ENCODE measurements at places on chromosomes 5 and 9.

- no peak for DNase-seq
Measured at GRCh38 chr9:133686642-133687575, 50.7 kb downstream of the DBH start.

DNA sequence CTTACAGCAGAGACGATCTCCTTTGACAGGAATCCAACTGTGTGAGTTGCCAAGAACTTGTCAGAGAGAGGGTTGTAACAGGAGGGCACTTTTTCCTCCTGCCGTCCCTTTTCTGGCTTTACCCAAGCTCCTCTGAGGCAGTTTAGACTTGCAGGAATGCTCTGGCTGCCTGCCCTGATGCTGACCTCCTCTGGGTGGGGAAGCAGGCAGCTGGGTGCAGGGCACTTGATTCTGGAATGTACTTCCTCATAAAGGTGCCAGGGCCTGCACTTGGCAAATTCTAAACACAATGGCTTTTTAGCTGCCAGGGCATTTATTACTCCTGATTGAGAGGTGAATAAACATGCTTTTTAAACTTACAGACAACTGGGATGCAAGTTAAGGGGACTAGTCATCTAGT lies 190.4 kb downstream of the EPB41L4A start:
- no peak for DNase-seq

GRCh38 chr5:132296412-132297016 lies 2.3 kb downstream of the SLC22A4 start:
- DNase-seq = no peak

DNA sequence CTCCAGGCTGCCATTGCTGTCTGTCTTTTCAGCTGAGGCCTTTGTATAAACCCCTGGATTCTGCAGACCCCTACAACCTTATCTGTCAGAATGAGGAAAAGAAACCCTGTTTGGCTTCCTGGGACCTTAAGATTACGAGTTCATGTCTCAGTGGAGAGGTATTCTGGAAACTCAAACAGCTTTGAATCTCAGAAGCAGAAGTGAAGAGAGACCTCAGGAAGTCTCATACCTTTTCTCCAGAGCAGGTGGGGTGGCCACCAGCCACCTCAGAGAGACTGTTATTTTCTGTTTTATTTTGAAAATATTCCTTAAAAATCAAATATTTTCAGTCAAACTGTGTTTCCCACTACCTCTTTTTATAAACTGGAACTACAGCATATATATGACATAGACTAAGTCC lies 457.5 kb downstream of the TMEM232 start:
- DNase-seq = no peak

DNA sequence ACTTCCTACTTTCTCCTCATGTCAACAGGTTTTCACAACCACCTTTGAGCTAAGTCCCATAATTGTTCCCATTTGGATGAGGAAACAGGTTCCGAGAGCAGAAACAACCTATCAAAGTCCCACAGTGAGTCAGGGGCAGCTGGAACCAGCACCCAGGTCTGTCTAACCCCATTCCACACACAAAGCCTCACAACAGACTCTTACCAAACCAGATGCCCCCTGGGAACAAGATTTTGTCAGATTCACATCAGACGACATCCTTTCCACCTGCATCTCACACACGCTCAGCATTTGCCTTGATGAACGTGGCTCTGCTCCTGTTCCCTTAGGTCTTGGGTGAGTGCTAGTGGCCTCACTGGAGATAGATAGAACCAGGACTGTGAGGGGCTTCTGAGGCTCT lies 17.0 kb downstream of the SWI5 start:
- DNase-seq = no peak

DNA sequence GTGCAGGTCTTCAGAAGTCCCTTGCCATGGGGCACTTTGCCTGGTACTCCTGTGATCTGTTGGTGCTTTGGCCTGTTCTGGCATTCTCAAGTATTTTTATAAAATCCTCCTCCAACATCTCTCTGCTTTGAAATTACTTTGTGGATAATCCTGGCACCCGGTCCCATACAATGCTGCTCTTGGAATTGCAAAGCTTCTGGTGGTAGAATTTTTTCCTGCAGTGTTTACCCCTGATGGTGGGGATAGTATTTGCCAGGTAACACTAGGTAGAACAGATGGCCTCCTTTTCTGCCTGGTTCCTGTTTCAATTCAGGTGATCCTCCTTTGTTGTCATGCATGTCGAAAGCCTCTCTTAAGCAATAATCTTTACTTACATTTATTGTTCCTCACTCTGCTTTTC lies 109.8 kb upstream of the ATP10B start:
- no peak for DNase-seq

DNA sequence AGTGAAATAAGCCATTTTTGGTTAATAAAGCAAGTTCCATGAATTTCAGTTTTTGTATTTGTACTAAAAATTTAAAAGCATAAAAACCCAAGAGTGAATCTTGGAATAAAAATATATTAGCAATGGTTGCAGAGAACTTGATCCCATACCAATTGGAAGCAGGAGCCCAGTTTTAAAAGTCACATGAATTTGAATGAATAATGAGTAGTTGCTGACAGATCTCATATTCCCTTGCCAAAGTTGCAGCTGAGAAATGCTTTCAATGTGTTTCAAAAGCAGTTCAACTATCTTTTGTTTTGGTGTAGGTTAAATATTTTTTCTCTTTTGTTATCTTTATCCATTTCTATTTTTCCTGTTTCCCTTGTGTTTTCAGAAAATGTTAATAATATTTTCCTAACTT lies 818.6 kb downstream of the CDH18 start:
- no peak for DNase-seq

DNA sequence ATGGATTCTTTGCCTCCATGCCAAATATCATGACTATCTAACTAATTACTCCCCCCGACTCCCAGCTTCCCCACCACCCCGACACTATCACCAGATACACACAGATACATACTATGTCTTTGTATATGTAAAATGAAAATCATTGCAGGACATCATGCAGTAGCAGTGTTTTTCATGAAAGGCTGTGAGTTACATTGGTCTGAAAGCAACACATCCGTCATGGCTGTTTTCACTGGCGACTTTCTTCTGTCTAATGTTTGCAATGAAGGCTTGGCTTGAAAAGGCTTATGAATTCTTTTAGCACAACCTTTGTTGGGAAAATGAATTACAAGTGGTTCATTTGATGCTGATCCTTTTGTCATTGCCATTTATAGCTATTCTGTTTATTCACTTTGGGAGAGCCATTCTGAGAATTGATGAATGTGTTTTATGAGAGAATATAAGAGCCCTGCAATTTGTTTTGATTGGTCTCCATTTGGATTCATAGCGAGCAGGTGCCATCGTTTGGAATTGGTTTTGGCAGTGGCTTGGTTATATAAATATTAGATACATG lies 103.4 kb downstream of the PIP5K1B start:
- no peak for DNase-seq

DNA sequence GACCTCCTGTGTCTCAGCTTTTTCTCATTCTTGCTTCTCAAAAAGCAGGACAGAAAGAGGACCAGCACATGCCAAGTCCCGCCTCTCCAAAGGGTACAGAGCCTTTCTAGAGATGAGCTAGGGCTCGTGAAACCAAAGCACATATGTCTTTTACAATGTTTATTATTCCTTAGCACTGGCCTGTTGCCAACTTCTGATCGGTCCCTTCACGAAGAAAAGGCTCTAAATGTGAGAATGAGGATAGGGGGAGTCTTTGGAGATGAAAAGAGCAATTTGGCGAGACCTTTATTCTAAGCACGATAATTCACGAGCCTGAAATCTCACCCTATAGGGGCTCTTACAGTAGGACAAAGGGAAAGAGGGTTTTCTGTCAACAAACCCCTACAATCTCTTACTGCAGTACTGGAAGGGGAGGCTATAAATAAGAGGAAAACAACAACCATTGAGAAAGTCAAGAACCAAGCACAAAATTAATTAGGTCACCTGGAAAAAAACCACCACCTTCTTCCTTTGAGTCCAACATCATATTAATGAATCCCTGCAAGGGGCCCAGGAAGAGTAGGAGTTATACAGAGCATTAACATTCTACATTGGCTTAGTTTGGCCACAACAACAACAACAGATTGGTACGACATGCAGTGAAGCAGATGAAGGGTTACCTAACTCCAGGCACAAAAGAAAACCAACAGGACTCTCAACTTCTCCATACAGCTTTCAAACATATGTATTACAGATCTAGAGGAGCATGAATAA lies 309.5 kb downstream of the PDE4D start:
- DNase-seq = no peak

GRCh38 chr5:1343315-1343751 lies 1.6 kb downstream of the CLPTM1L start:
- no peak for DNase-seq

GRCh38 chr9:27125936-27126335 lies 16.9 kb downstream of the TEK start:
- no peak for DNase-seq

- no peak for DNase-seq
Measured at GRCh38 chr5:2024986-2025721, 142.4 kb upstream of the IRX4 start.

DNA sequence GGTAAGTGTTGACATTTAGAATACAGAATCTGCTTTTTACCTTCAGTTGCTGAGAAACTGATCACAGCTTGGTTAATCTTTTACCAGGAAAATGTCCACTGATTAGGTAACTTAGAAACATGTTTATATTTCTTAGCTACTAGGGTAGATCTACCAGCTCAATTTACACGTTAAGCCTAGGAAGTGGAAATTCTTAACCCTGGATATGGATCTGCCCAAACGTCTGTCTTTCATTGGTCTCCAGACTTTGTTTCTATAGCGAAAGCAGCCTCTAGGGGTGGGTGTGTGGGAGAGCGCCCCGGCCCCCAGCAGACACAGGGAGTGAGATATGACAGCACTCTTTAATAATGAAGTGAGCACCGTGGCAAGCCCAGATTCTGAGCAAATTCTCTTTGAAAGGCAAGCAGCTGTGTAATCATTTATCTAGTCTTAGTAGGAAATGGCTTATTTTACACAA lies 141.6 kb upstream of the ZNF608 start:
- DNase-seq = no peak

DNA sequence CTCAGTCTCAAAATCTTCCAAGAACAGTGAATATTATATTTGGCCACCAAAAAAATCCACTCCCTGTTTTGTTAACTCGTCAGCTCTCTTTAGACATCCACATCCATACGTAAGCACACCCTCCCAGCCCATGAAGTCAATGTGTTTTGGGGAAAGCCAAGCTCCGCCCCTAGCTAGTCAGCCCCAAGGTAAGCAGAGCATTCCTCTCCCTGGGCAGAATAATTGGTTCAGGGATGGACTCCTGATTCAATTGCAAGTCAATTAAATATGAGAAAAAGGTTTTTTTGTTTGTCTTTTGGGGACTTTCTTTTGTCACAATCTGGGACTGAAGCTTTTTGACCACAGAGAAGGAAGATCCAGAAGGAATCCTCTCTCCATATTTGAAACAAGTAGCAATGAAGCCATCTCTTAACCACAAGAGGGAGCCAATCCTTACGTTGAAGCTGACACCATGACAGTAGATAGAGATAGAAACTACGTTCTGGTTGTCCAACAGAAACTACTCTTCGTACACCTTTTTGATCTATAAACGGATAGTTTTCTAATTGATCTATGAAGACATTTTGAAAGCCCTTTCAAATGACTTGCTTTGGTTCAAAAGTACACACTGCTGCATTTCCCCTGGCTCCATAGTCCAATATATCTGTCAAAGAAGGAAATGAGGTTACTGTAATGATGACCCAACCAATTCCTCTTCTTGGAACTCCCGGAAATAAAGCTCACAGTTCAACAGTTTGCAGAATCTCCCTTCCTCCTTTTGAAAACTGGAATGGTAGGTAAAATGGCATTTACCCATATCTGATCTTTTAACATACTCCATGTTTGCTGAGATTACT lies 166.4 kb downstream of the TLE1 start:
- no peak for DNase-seq

DNA sequence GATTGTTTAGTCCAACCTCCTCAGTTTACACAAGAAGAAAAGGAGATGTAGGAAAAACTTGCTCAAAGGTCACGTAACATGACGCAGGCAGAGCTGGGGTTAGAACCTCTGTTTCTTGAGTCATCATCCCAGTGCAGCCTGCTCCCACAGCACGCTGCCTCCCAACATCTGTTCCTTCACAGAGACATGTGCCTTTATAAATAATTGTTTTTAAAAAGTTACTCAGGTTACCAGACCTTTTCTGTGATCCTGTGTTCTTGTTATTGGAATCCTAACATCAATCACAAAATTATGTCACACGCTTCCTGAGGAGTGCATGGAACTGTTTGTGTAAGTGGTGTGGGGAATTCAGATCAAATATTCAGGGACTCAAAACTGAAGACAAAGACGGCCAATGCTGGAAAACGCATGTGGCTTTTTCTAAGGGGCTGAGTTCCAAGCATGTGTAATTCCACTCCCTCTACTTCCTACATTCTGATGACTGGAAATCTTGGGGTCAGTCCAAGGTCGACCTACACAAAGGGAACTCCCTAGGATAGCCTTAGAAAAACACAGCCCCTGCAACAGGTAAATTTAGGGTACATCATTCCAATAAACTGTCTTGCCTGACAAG lies 184.3 kb downstream of the TSSK1B start:
- no peak for DNase-seq

DNA sequence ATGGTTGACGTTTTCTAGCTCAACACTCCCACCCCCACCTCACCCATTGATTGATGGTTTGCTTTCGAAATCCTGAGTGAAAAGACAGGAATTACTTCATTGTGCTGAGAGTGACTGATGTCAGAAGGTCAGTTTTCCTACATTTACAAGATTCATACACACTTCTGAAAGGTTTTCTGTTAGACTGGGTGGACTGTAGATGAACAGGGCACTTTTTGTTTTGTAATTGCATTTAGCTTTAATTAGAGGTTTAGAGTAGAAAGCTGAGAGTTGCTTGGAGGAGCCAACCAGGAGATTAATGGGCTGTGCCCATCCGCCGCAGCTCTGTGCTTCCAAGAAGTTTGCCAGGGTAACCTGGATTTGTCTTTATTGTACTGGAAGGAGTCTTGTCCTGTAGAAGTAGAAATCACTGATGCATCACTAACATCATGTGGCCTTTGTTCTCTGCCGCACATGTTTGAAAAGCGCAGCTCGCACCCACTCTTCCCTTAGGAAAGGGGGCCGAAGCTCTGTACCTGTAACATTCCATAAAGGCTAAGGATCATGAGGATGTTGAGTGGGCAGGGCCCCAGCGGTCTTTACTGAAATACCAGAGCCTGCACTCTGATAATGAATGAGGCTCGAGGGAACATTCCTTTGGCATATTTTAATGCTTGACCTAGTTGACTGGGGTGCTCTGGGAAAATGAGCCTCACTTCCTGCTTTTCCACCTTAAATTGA lies 267.6 kb upstream of the DMRT1 start:
- DNase-seq = no peak

DNA sequence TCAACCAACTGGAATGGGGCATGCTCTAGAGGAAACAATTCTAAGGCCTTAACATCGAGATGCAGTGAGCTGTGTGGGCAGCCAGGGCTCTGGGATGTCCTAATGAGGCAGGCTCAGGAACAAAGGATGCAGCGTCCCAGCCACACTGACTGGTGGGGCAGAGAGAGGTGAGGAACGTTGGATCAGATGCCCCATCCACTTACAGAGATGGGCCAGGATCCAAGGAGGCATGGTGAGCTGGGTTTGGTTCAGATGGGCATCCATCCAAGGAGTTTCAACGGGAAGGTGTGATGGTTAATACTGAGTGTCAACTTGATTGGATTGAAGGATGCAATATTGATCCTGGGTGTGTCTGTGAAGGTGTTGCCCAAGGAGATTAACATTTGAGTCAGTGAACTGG lies 15.5 kb upstream of the MARCHF6 start:
- no peak for DNase-seq
